Tibial nerve (tissue), 4 donors: ENCODE measurements at places on chromosomes 5 and 9.
A peak's percentile ranks its signal among the peaks of the same experiment; 100 is the strongest.

DNA sequence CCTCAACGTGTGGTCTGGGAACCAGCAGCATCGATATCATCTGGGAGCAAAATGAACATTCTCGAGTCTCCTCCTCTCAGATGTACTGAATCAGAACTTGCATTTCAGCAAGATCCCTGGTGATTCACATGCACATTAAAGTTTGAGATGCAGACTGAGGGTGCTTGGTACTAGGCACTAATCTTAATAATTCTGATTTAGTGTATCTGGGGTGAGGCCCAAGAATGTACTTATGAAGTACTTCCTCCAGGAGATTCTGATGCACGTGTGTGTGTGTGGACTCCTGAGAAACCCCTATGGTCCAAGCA is 56.2 kb upstream of the EQTN start:
- DNase-seq: no peak

GRCh38 chr5:150068472-150068871 is 17.9 kb downstream of the CSF1R start:
- no peak for DNase-seq

- DNase-seq: no peak
Observed at GRCh38 chr9:133253268-133253667, 21.7 kb downstream of the ABO start.

DNA sequence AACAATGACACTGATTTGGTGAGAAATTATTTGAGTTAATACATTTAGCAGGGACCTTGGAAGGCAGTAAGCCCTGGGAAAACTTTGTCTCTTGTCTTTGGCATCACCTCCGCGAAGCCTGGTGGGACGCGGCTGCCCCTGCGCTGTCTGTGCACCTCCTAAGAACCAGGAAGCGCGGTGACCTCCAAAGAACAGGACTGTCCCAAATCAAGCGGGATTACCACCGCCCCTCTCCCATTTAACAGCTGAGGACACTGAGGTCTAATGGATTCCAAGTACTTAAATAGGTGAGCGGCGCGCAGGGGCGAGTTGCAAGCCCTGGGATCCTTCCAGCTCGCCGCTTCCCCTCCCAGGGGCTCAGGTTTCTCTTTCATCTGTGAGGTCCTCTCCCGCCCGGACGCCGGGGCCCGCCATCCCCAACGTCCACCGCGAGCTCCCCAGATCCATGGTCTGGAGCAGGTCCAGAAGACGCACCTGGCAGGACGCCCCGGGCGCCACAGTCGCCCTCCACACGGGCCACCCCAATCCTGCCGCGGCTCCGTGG is 432 bp downstream of the STARD4 start:
- peak; percentile 21 for DNase-seq

- no peak for DNase-seq
Observed at GRCh38 chr9:2157277-2158110, 142.3 kb downstream of the SMARCA2 start.

GRCh38 chr5:15522187-15522520 is 22.2 kb downstream of the FBXL7 start:
- DNase-seq: no peak

DNA sequence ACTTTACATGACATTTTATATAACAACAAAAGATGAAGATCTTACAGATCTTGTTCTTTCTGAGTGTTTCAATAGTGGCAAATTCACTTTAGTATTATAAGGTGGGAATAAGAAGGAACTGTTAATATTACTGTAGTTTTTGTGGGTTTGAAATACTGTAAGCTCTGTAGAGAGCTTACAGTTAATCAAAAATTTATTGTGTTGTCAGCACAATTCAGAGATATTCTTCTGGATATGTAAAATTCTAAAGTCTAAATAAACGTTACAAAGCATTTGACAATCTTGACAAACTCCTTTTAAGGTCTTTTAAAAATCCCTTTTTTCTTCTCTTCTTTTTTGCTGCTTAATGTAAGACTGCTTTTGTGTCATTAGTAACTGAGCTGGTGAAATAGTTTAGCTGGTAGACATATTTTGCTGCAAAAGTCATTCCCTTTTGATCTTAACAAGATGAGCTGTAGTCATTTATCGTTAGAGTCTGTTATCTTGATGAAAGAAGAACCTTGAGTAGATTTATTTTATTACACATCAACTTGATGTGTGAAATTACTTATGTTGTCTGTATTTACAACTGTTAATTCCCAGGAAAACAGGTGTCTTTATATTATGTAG is 186.0 kb downstream of the WDR70 start:
- no peak for DNase-seq

GRCh38 chr9:38008168-38009034 is 60.6 kb downstream of the SHB start:
- no peak for DNase-seq

GRCh38 chr9:23926368-23926767 is 100.3 kb upstream of the ELAVL2 start:
- no peak for DNase-seq

- DNase-seq: no peak
Observed at GRCh38 chr5:88425124-88425523, 156.5 kb upstream of the TMEM161B start.

- DNase-seq: no peak
Observed at GRCh38 chr5:149268928-149269557, 2.6 kb upstream of the AFAP1L1 start.

DNA sequence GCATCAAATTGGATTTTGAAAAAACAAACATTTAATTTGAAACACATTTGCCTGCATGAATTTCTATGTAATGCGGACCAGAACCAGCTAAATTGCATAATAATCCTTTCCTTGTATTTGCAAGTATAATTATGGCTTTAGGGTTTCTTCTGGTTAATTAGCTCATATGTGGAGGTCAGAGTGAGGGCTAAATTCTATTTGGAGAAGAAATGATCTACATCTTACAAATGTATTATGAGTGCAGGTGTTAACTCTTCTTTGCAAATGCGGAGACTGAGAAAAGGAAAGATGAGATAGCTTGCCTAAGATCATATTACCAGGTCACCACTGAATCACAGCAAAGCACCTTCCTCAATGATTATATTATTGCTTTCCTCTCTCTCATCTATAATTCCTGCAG is 194.7 kb downstream of the CDH9 start:
- DNase-seq: no peak

DNA sequence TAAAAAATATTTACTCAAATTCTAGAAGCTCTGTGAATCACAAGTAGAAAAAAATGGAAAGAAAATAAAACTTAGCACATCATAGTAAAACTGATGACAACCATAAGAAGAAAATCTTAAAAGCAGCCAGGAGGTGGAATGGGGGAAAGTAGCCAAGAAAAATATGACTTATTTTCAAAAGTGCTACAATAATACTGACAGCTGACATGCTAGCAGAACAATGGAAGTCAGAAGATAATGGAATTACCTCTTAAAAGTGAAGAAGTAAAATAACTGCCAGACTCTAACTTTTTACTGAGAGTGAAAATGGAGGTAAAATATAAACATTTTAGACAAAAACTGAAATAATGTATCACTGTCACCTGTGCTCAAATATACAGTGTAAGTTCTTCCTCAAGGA is 532.2 kb upstream of the SGCD start:
- DNase-seq: no peak

- DNase-seq: no peak
Observed at GRCh38 chr9:2787065-2787464, 56.8 kb downstream of the PUM3 start.

DNA sequence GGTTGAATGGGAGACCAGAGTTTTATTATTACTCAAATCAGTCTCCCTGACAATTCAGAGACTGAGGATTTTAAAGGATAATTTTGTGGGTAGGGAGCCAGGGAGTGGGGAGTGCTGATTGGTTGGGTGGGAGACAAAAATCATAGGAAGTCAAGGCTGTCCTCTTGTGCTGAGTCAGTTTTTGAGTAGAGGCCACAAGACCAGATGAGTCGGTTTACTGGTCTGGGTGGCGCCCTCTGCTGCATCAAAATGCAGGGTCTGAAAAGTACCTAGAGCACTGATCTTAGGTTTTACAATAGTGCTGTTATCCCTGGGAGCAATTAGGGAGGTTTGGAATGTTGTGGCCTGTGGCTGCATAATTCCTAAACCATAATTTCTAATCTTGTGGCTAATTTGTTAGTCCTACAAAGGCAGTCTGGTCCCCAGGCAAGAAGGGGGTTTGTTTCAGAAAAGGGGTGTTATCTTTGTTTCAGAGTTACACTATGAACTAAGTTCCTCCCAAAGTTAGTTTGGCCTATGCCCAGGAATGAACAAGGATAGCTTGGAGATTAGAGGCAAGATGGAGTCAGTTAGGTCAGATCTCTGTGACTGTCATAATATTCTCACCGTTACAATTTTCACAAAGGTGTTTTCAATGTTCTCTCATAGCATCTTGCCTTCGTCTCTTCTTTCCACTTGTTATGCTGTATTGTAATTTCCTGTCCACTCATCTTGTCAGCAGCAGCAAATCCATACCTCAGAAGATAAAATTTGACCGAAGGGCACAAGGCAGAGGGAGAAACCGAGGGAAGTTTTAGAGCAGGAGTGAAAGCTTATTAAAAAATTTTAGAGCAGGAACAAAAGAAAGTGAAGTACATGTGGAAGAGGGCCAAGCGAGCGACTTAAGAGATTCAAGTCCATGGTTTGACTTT is 59.2 kb upstream of the CLINT1 start:
- peak; percentile 63 for DNase-seq

- no peak for DNase-seq
Observed at GRCh38 chr5:97478483-97478882, 295.4 kb upstream of the RIOK2 start.

GRCh38 chr9:108671176-108671575 is 184.6 kb downstream of the ACTL7B start:
- no peak for DNase-seq
